Large intestine (tissue), 12 donors: ENCODE measurements at places on chromosomes 5 and 9.

DNA sequence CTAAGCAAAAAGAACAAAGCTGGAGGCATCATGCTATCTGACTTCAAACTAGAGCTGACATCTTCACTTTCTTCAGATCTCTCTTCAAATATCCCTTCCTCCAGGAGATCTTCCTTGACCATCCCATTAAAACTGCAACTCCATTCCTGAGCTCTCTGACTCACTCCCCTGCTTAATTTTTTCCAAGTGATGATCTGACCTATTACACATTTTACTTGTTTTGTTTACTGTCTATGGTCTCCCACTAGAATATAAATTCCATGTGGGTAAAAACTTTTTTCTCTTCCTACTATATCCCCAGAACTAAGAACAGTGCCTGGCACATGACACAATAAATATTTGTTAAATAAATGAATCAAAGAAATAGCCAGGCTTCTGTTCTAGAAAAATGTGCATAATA is 87.5 kb downstream of the SLIT3 start:
- no peak for DNase-seq

- no peak for DNase-seq
These were observed 268.0 kb upstream of the MVB12B start for GRCh38 chr9:126058591-126058990.

- DNase-seq: no peak
These were observed at the start of gene PCDHGA1 for GRCh38 chr5:141330299-141331080. Gene PCDHGA1, plus strand, starts transcription at chr5:141330514.

DNA sequence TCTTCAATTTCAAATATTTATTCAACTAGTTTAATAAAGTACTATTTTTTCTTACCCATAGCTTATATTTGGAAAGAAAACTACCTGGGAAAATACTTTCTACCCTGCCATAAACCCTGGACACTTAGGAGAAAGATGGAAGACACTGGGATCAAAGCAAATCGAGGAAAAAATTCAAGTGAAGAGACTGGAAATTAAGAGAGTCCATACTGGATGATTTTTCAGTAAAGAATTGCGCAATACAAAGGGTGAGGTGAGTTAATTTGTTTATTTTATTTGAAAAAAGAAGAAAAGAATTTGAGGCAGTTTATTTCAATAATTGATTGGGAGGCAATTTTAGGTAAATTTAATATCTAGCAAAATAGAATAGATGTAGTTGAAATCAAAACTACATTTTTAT is 331.8 kb upstream of the ITGA1 start:
- DNase-seq: no peak

GRCh38 chr9:14480526-14480925 is 166.6 kb upstream of the NFIB start:
- DNase-seq: no peak

DNA sequence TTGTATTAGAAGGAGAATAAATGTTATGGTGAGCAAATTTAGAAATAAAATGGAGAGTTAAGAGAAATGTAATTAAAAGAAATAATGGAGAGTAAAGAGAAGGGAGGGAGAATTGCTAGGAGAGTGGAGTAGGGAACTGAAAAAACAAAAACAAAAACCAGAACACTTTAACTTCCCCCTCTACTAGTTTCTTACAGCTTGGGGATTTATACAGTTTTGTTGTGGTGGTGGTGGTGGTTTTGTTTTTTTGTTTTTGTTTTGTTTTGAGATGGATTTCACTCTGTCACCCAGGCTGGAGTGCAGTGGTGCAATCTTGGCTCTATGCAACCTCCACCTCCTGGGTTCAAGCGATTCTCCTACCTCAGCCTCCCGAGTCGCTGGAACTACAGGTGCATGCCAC is 322.4 kb downstream of the TMEM167A start:
- DNase-seq: no peak

DNA sequence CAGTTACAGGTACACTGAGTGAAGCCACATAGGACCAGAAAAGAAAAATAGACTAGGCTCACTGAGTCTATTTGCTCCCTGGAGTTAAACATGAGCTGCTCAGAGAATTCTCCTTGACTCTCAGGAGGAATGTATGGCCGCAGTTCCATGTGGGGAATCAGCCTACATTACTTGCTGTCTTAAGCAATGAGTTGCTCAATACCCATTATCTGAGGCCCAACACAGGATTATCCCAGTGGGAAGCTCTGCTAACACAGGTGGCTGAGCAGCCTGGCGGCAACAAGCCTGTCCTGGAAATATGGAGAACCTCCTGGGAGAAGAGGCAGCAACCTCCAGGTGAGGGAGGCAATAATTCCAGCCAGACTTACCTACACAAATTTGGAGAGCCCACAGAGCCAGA is 177.5 kb upstream of the NREP start:
- DNase-seq: peak; percentile 16
